Stimulated activated CD4-positive, alpha-beta T cell treated with anti-CD3 and anti-CD28 coated beads, Interleukin-4, amount 100 ng/mL, for 1 hour (primary cell): ENCODE measurements at places on chromosomes 3 and 15.

- no peak for DNase-seq
Observed at GRCh38 chr3:127175272-127175671, 17.7 kb upstream of the PRR23E start.

- DNase-seq: no peak
Observed at GRCh38 chr3:110456001-110456400, 615.6 kb upstream of the NECTIN3 start.

GRCh38 chr3:106345353-106346027 lies 476.7 kb upstream of the CBLB start:
- no peak for DNase-seq

- no peak for DNase-seq
Observed at GRCh38 chr3:43858294-43858701, 167.6 kb downstream of the ABHD5 start.

DNA sequence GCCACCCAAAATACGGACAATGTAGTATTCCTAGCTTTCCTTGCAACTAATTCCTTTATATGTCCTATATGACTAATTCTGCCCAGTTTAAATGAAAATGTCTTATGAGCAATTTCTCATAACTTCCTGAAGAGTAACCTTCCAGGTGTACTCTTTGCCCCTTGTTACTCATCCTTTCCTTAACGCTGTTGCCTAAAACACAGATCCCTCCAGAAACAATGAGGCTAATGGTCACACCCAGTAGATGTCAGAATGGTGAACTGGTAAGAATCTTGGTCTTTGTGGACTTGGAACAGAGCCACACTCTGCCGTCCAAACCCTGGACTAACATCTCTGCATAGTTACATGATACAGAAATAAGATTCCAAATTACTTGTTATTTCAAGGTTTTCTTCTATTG lies 497.9 kb downstream of the IGSF11 start:
- no peak for DNase-seq

GRCh38 chr15:39896101-39896500 lies 24.0 kb downstream of the GPR176 start:
- no peak for DNase-seq
